Stimulated activated CD4-positive, alpha-beta T cell treated with anti-CD3 and anti-CD28 coated beads, TNF-alpha, amount 100 ng/mL, for 24 hours (primary cell): ENCODE measurements at places on chromosomes 5 and 9.

DNA sequence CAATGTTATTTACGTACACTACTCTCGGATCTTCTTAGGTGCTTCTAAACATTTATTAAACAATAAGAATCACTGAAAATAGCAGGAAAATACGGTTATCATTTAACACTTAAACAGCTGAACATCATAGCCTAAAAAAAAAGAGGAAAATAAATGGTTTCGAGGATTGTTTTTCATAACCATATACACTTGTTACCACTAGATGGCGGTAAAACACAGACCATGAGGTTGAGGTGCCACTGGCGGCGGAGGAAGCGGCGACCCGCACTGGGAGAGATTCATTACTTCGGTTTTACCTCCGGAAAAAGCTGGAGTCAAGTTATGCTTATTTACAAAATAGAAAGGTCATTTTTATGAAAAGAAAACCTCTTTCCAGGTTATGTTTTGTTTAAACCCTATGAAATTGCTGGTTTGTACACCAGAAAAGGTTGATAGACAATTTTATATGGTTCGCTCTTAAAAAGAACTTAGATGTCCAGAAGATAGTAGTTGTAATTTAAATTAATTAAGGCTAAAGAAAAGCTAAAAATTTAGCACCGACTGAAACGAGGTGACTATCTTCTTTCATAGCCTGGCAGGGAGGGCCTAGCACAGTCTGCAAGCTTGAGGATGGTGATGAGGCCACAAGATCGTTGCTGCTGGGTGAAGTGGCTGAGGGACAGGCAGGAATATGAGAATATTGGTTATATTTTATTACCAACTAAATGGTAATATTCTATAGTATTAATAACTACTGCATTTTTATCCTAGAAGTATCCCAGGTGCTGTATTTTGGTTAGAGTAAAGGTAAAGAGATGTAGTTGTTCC is 605.7 kb downstream of the RAB3C start:
- DNase-seq = peak; percentile 35

DNA sequence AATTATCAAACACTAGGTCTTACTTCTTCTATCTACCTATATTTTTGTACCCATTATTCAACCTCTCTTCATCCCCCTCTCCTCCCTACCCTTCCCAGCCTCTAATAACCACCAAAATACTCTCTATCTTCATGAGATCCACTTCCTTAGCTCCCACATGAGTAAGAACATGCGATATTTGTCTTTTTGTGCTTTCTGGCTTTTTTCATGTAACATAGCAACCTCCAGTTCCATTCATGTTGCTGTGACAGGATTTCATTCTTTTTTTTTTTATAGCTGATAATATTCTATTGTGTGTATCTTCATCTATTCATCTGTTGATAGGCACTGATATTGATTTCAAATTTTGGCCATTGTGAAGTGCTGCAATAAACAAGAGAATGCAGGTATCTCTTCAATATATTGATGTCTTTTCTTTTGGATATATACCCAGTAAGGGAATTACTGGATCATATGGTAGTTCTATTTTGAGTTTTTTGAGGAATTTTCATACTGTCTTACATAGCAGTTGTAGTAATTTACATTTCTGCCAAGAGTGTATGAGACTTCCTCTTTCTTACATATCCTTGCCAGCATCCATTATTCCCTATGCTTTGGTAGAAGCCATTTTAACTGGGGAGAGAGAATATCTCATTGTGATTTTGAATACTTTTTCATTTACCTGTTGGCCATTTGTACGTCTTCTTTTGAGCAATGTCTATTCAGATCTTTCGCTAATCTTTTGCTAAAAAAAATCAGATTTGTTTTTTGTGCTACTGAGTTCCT is 156.8 kb downstream of the DCP2 start:
- DNase-seq = no peak

DNA sequence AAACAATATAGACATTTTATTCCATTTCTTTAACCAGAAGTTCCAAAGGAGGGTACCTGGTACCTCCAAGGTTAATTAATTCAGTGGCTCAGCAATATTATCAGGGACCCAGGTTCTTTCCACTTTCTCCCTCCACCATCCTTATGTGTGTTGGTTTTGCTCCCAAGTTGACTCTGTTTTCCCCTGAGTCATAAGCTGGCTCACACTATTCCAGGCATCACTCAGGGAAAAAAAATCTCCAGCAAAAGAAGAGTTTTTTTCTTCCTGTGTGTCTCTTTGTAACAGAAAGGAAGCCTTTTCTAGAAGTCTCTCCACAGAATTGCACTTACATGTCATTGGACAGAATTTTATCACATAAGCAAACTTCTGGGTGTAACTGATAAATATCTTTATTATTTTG is 31.2 kb upstream of the GALNT10 start:
- no peak for DNase-seq

DNA sequence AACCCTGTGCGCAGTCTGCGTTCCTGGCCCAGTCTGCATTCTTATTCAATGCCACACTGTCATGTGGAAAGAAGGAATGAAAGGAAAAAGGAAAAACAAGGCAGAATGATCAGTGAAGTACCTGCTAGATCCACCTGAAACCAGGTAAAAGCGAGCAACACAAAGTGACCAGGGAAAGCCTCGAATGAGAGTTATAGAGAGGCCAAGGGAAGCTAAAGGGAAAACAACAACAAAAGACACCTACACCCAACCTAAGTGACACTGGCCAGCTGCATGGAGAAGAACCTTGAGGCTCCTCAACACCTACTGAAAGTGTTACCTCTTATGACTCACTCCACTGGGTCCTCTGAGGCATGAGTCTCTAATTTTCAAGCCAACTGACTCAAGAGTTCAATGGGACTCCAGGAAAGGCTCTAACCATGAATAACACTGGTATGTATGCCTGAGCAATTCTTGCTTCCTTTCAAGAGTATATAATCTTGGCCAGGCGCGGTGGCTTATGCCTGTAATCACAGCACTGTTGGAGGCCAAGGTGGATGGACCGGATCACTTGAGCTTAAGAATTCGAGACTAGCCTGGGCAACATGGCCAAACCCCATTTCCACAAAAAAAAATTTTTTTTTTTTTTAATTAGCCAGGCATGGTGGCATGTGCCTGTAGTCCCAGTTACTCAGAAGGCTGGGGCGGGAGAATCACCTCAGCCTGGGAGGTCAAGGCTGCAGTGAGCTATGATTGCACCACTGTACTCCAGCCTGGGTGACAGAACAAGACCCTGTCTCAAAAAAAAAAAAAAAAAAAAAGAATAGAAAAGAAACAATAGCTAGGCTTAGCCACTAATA is 29.0 kb downstream of the MTMR12 start:
- DNase-seq = no peak

- DNase-seq = no peak
These were observed 60.8 kb downstream of the MAPKAP1 start for GRCh38 chr9:125646217-125646616.

GRCh38 chr5:123092696-123093095 is 3.7 kb downstream of the PRDM6 start:
- DNase-seq = no peak
